ENCODE measurements at places on chromosomes 3 and 15.

- no peak for DNase-seq
Measured at GRCh38 chr3:156360083-156360482, 194.8 kb downstream of the SSR3 start.

DNA sequence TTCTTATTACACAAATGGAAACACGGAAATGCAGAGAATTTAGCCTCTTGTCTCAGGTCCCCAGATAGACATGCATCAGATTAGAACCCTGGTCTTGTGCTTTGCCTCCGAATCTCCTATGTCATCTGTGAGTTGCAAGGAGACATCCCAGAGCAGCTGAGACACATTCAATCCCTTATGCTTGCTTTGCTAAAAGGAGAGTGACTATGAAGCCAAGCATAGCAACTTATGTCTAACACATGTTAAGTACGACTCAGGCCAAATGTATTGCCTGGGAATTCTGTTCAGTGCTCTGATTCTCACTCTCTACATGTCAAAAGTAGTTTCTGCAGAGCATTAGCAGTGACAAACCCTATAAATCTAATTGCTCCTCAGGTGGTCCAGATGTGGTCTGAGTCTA is 30.6 kb upstream of the LRRC3B start:
- DNase-seq = no peak

DNA sequence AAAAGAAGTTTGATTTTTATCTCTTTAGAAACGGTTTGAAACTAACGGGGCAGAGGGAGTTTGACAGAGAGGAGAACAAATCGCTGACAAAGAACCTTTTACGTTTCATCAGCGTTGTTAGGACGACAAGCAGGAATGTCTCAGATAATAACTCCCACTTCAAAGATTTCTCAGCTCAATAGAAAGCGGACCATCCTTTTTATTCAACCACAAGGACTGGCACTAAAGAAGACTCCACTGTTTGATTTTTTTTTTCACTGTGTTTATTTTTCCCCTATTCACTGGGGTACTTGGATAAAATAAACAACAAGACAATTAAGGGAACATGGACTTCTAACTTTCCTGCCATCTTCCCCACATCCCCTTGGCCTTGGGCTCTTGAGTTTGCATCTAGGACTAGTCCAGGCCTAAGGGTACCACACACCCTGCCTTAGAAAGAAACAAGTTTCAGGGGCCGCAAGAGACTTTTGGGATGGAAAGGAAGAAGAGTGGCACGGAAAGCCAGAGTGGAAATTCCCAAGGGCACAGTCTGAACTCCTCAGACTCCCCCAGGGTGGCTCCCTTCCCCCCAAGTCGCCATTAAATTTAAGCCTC is 19.0 kb downstream of the ZIC4 start:
- DNase-seq = no peak

- no peak for DNase-seq
Measured at GRCh38 chr3:81451611-81452010, 309.8 kb downstream of the GBE1 start.

- DNase-seq = no peak
Measured at GRCh38 chr3:14019459-14019858, 105.2 kb downstream of the CHCHD4 start.

DNA sequence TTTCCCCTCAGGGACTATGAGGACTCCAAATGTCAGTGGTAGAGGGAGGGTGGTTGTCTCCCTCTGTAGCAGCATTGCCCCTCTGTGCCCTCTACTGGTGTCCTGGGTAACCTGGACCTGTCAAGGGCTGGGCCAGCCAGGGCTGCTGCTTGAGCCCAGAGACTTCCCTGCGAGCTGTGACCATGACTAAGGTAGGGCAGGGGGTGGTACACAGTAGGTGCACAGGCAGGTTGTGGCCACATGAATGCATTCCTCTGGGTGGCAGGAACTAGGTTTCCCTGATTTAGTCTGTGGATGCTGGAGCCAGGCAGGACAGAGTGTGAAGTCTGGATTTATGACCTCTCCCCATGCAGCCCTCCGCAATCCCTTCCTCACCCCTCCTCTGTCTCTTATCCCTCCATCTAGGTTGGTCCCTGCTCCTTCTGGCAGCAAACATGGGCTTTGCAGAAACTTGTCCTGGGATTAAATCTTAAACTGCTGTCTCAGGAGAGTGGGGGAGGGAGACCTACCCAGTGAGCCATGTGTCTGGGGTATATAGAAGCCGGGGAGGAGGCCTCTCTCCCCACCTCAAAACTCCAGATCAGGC is 8.7 kb upstream of the SEMA3F start:
- DNase-seq = no peak

DNA sequence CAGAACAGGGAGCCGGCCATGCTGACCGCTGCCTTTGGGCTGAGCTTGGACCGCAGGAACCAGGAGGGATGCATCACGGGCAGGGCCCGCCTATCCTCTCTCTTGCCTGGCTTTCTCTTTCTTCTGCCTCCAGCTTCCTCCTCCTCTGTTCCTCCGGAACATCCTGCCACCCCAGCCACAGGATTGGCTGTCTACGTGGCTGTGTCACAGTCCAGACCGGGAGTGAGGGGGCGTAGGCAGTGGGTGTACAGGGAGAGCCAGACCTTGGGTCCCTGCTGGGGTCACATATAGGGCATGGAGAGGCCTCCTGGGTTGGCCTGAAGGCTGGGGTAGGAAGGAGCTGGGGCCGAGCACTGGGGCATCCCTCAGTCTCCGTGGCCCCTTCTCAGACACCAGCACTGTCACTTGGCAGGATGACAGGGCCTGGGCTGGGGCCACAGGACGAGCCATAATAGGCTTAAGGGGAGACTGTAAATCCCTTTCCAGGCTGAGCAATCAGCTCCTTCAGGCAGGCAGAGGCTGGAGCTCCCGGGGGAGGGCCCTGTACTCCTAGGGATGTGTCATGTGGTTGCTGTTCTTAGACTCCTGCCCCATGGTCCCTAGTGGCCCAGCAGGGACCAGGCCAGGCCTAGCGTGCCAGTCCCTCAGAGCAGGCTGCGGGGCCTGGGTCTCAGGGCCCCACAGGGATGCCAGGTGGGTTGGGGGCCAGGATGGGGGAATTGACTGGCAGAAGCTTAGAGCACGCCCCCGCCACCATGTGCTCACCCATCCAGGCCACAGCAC is 25.4 kb downstream of the LINGO1 start:
- no peak for DNase-seq

GRCh38 chr3:13254028-13254951 is 165.8 kb downstream of the NUP210 start:
- DNase-seq = no peak

- no peak for DNase-seq
Measured at GRCh38 chr15:55281517-55282228, 7.9 kb downstream of the RAB27A start.

DNA sequence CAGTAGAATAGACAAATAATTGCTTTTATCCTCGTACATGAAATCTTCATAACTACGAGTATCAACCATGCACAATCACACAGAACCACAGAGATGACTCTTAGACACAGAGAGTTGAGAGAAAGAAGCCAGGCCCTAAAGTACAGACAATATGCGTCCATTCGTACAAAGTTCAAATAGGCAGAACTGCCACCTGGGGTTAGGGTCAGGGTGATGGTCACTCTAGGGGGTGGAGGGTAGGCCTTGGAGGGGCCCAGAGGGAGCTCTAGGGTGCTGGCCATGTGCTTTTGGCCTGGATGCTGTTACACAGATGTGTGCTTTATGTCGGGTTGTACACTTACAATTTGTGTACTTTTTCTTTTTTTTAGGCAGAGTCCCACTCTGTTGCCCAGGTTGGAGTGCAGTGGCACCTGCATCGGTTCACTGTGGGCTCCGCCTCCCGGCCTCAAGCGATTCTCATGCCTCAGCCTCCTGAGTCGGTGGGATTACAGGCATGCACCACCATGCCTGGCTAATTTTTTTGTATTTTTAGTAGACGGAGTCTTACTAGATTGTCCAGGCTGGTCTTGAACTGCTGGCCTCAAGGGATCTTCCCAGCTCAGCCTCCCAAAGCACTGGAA is 65.9 kb upstream of the KLF13 start:
- DNase-seq = no peak

DNA sequence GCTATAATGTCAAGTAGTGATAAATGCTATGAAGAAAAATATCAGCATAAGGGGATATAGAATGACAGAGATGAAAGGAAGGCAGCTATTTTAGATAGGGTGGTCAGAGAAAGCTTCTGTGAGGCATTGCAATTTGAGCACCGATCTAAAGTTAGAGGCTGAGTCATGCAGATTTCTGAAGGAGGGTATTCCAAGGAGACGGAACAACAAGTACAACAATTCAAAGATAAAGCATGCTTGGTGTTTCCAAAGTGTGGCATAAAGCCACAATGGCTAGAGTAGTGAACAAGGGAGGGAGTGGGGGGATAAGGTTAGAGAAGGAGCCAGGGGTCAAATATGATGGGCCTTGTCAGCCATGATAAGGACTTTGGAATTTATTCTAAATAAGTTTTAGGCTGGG is 71.9 kb downstream of the PFN2 start:
- DNase-seq = no peak

- DNase-seq = no peak
Measured at GRCh38 chr3:3110749-3111361, 681 bp upstream of the IL5RA start.

DNA sequence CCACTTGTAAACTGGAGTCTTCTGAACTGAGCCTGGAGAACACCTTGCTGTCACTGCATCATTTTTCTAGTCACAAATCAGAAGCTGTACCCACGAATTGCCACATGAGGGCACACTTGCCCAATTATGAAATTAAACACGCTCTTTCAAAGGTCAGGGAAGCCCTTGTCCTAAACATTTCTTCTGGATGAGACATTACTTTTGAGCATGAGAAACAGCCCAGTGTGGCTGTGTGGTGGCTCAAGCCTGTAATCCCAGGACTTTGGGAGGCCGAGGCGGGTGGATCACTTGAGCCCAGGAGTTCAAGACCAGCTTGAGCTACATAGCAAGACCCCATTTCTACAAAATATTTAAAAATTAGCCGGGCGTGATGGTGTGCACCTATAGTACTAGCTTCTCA is 27.5 kb upstream of the CFAP161 start:
- peak; percentile 47 for DNase-seq

- DNase-seq = no peak
Measured at GRCh38 chr3:73423116-73423515, 201.6 kb downstream of the PDZRN3 start.

DNA sequence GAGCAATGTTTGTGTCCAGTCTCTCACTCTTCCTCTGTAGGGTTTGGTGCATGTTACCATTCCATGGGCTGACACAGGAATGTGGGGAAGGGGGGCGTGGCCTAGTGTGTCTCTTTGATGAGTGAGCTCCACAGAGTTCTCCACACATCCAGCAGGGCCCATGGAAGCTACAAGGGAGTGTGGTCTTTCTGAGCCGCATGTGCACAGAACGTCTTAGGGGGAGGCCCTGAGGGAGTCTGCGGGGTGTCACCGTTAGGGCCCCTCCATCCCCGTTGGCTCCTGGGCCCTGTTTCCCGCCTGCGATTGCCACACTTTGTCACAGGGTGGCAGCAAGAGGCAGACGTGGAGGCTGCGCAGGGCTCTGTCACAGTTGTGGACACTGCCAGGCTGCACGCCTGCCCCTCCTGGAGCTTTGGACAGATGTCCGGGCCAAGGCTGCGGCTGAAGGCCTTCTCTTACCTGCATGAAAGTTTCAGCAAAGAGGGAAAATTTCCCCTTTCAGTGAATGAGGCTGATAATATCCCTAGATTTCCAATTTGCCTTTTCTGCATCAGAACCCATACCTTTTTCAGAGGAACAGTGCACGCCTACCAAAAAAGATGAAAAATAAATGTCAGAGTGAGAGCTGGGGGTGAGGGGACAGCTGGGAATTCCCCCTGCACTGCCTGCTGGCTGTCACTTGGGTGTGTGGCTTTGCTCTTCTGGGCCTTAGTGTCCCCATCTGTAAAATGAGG is 24.3 kb downstream of the CACNA2D3 start:
- no peak for DNase-seq

- no peak for DNase-seq
Measured at GRCh38 chr3:37499864-37500263, 325.5 kb upstream of the LRRFIP2 start.

DNA sequence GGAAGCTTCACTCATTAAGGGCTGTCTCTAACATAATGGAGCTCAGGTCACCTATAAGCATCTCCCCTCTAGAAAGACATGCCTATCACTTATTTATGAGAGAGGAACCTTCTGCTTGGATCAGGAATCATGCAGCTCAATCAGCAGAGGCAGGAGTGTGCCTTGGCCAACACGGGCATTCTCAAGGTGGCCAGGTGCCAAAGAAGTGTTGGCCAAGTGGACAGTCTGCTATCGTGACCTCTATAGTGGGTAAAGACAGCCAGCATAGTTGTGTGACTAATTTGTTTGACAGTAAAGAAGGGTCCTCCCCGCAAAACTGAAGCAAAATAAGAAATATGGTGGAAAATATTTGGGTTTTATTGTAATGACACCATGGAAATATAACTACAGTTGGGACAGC is 14.7 kb upstream of the AGTR1 start:
- no peak for DNase-seq

DNA sequence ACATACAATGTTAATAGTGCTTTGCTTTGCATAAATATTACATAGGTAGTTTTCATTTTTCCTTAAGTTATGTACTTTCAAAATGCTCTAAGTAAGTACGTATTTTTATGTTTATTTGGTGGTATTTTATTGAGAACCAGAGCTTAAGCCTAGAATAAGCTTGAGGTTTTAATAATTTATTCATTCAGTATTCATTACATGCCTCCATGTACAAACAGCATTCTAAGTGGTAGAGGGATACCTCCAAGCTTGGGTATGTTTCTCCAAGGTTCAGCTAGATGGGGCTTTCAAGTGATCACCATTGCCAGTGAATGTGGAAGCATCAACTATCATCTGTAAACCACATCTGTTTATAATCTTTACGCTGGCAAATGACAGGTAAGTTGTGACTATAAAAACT is 52.3 kb downstream of the PEAK1 start:
- DNase-seq = no peak

GRCh38 chr3:134002306-134002705 is 27.4 kb downstream of the SLCO2A1 start:
- no peak for DNase-seq

DNA sequence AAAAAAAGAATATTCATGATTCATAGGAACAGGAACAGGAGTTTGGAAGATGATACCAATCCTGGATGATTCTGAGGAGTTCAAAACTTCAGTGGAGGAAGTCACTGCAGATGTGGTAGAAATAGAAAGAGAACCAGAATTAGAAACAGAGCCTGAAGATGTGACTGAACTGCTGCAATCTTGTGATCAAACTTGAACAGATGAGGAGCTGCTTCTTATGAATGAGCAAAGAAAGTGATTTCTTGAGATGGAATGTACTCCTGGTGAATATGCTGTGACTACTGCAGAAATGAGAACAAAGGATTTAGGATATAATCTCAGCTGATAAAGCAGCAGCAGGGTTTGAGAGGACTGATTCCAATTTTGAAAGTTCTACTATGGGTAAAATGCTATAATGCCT is 72.7 kb downstream of the GSK3B start:
- DNase-seq = no peak

Measured in activated CD4-positive, alpha-beta T cell treated with anti-CD3 and anti-CD28 coated beads, Interleukin-2, amount 10 ng/mL, durations not matched to agents 7 days and 5 days (primary cell).